ENCODE measurements at places on chromosomes 5 and 9. TPM values are rescaled to one million over a fixed set of nuclear protein-coding genes. Genes with fewer than 3 reads are reported as not detected.

DNA sequence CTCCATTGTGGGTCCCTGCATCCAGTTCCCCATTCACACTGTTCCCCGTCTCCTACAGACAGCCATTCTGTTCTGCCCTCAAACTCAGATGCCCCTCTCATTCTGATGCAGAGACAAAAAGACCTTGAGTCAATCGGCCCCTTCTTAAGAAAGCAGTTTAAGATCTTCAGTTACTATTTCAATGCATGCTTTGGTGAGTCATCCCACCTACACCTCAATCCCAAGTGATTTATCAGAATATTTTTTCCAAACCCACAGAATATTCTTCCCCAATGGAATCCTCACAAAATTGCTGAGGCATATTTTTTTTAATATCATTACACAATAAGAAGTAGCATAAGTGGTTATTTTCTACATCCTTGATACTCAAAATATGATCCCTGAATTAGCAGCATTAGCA lies 92.4 kb upstream of the SLC1A1 start:
- H3K27ac ChIP-seq, result no peak overlapping the region
- H3K27me3 ChIP-seq, result no peaks in the 10 kb centered on the region
- H3K4me3 ChIP-seq, result no peak overlapping the region
- DNase-seq, result no peak
- no peaks in the 10 kb centered on the region for H3K36me3 ChIP-seq
- H3K4me1 ChIP-seq, result no peaks in the 10 kb centered on the region

The FOXD4L3 gene
- not detected for total RNA-seq

The ARHGEF28 gene
- total RNA-seq, result 57.3 TPM

DNA sequence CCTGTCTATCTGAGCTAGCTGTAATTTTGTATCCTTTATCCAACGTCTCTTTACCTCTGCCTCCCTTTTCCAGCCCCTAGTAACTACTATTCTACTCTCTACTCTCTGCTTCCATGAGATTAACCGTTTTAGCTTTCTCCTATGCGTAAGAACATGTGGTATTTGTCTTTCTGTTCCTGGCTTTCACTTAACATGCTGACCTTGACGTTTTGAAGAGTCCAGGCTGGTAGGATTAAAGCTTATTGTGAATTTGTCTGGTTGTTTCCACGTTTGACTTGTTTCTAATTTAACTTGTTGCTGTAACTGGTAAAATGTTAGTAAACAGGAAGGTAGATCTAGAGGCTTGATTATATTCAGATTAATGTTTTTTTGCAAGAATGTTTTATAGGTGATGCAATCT lies 385.3 kb downstream of the PSAT1 start:
- H3K27ac ChIP-seq, result no peak overlapping the region
- peaks cover 4% of the 10 kb centered on the region for H3K4me1 ChIP-seq
- no peak for DNase-seq
- no peaks in the 10 kb centered on the region for H3K27me3 ChIP-seq

GRCh38 chr5:142446131-142446959 lies 121.5 kb upstream of the SPRY4 start:
- H3K36me3 ChIP-seq, result no peaks in the 10 kb centered on the region
- no peak for DNase-seq
- H3K4me1 ChIP-seq, result peaks cover 9% of the 10 kb centered on the region
- no peak overlapping the region for H3K4me3 ChIP-seq
- no peaks in the 10 kb centered on the region for H3K27me3 ChIP-seq

The FGF1 gene
- total RNA-seq, result 1.3 TPM

The RNF208 gene
- 4.5 TPM for total RNA-seq

The TXNDC8 gene
- total RNA-seq, result not detected

GRCh38 chr5:29162297-29162696 lies 2031.2 kb upstream of the CDH6 start:
- H3K36me3 ChIP-seq, result no peaks in the 10 kb centered on the region
- DNase-seq, result no peak
- H3K4me3 ChIP-seq, result no peak overlapping the region
- H3K4me1 ChIP-seq, result no peaks in the 10 kb centered on the region

DNA sequence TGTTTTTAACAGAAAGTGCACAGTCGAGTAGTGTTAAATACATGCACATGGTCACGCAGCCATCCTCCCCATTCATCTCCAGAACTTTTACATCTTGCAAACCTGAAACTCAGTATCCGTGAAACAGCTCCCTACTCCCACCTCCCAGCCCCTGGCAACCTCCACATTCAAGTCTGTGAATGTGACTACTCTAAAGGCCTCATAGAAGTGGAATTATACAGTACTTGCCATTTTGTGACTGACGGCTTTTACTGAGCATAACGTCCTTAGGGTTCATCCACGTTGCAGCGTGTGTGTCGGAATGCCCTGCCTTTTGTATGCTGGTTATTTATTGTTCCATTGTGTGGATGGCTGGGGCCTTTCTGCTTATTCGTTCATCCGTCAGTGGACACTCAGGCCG lies 35.8 kb downstream of the USP20 start:
- H3K4me1 ChIP-seq, result no peaks in the 10 kb centered on the region
- peaks cover 33% of the 10 kb centered on the region for H3K36me3 ChIP-seq
- no peaks in the 10 kb centered on the region for H3K27me3 ChIP-seq
- no peak for DNase-seq
- H3K27ac ChIP-seq, result no peak overlapping the region
- H3K4me3 ChIP-seq, result no peak overlapping the region

- H3K4me1 ChIP-seq, result peaks cover 13% of the 10 kb centered on the region
- DNase-seq, result no peak
- H3K36me3 ChIP-seq, result no peaks in the 10 kb centered on the region
These were observed 46.8 kb downstream of the PTTG1 start for GRCh38 chr5:160468363-160468975.

The CFAP157 gene
- total RNA-seq, result 0.22 TPM

DNA sequence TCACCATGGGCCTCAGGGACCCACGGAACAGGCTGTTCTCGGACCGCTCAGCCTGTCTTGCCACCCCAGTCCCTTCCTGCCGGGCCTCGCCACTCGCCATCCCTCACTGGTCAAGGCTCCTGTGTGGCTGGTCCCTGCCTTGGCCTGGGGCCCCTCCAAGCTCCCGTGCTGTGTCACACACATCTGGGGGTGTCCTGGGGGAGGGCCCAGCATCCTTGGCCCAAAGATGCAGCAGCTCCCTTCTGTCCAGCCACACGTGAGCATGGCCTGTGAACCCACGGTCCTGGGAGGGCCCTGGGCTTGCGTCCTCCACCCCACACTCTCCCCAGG lies 425 bp upstream of the EGFL7 start:
- no peaks in the 10 kb centered on the region for H3K27me3 ChIP-seq
- H3K4me1 ChIP-seq, result no peaks in the 10 kb centered on the region
- H3K27ac ChIP-seq, result peak overlapping the region; percentile 72

GRCh38 chr5:109454731-109455505 lies 45.1 kb upstream of the PJA2 start:
- no peak overlapping the region for H3K4me3 ChIP-seq
- no peaks in the 10 kb centered on the region for H3K27me3 ChIP-seq
- DNase-seq, result no peak
- H3K4me1 ChIP-seq, result peaks cover 22% of the 10 kb centered on the region

GRCh38 chr9:133119846-133120500 lies 1.1 kb downstream of the RALGDS start:
- H3K27me3 ChIP-seq, result no peaks in the 10 kb centered on the region
- H3K4me1 ChIP-seq, result peaks cover 55% of the 10 kb centered on the region
- peak overlapping the region; percentile 83 for H3K4me3 ChIP-seq
- peak overlapping the region; percentile 92 for H3K27ac ChIP-seq

The DMRT3 gene
- total RNA-seq, result 5.5 TPM

DNA sequence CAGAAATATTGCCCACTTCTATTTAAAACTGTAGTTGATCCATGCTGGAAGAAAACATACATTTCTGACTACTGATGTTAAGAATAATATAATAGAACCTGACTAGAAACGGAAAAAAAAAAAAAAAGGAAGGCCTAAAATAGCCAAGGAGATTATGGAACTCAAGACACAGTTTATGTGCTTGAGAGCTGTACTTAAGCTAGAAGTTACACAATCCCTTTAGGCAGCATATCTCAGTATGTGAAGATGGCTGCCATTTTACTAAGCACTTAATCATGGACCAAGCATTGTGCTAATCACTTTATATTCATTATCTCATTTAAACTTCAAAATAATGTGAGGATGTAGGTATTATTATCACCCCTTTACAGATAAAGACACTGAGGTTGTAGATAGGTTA lies 73.0 kb upstream of the NR4A3 start:
- no peak for DNase-seq
- no peaks in the 10 kb centered on the region for H3K27me3 ChIP-seq
- H3K36me3 ChIP-seq, result no peaks in the 10 kb centered on the region
- no peak overlapping the region for H3K4me3 ChIP-seq
- H3K4me1 ChIP-seq, result no peaks in the 10 kb centered on the region

DNA sequence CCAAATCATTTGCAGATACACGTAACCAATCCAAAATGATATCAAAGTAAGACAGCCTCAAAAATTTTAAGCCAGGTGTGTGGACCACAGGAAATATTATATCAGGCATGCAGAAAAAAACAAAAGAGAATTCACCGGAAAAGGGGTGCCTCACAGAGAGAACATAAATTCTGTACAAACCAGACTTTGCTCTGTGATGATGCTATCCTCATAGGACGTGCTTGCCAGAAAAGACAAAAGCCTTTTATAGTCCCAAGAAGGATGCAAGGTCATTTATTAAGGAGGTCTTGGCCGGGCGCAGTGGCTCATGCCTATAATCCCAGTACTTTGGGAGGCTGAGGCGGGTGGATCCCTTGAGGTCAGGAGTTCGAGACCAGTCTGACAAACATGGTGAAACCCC lies 16.8 kb upstream of the ATP6V1G1 start:
- H3K4me3 ChIP-seq, result no peak overlapping the region
- no peak overlapping the region for H3K27ac ChIP-seq
- H3K36me3 ChIP-seq, result no peaks in the 10 kb centered on the region

DNA sequence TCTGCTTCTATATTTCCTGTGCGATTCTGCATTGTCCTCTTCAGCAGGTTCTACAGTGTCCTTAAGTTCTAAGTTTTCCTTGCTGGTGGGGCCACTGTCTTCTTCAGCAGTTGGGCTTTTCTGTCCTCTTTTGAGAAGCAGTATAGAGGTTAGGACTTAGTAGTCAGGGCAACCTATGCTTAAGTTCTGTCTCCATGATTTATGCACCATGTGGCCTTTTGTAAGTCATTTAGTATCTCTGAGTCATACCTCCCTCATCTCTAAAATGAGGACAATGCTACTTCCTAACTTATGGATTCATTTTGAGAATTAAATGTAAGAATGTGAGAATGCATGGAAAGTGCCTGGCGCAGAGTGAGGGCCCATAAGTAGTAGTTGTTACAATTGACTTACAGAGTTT lies 46.8 kb downstream of the GRIN3A start:
- H3K36me3 ChIP-seq, result no peaks in the 10 kb centered on the region
- no peak overlapping the region for H3K27ac ChIP-seq
- no peaks in the 10 kb centered on the region for H3K27me3 ChIP-seq
- H3K4me3 ChIP-seq, result no peak overlapping the region
- no peaks in the 10 kb centered on the region for H3K4me1 ChIP-seq

- DNase-seq, result no peak
- H3K27me3 ChIP-seq, result no peaks in the 10 kb centered on the region
These were observed 72.8 kb downstream of the ADAMTS2 start for GRCh38 chr5:179272326-179273072.

DNA sequence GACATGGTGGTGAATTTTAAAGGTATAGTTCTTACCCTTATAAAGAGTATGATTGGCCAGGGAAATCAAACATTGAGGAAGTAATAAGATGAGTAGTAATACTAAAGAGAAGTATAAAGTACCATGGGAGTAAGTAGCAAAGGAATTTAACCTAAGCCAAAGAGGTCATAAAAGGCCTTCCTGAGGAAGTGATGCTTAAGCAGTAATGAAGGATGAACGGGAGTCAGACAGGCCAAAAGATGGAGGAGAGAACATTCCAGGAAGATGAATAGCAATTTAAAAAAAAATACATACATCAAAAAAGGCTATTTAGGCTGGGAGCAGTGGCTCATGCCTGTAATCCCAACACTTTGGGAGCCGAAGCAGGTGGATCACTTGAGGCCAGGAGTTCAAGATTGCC lies 29.0 kb downstream of the KLHL3 start:
- H3K27ac ChIP-seq, result no peak overlapping the region
- no peak overlapping the region for H3K4me3 ChIP-seq
- H3K27me3 ChIP-seq, result no peaks in the 10 kb centered on the region
- no peaks in the 10 kb centered on the region for H3K36me3 ChIP-seq
- H3K4me1 ChIP-seq, result peaks cover 13% of the 10 kb centered on the region
- no peak for DNase-seq

DNA sequence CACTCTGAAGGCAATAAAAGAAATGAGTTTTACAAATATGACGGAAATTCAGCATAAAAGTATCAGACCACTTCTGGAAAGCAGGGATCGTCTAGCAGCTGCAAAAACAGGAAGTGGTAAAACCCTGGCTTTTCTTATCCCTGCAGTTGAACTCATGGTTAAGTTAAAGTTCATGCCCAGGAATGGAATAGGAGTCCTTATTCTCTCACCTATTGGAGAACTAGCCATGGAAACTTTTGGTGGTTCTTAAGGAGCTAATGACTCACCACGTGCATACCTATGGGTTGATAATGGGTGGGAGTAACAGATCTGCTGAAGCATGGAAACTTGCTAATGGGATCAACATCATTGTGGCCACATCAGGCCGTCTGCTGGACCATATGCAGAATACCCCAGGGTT lies 93.5 kb upstream of the RGMB start:
- no peaks in the 10 kb centered on the region for H3K27me3 ChIP-seq
- no peak overlapping the region for H3K4me3 ChIP-seq
- H3K36me3 ChIP-seq, result no peaks in the 10 kb centered on the region
- H3K27ac ChIP-seq, result no peak overlapping the region
- H3K4me1 ChIP-seq, result no peaks in the 10 kb centered on the region

The PAPPA gene
- total RNA-seq, result 3.4 TPM

The PFN3 gene
- not detected for total RNA-seq

- H3K4me1 ChIP-seq, result no peaks in the 10 kb centered on the region
- DNase-seq, result no peak
- H3K4me3 ChIP-seq, result no peak overlapping the region
- H3K27ac ChIP-seq, result no peak overlapping the region
- H3K27me3 ChIP-seq, result no peaks in the 10 kb centered on the region
These were observed 777.4 kb upstream of the CHD1 start for GRCh38 chr5:99706160-99706559.

- H3K27me3 ChIP-seq, result no peaks in the 10 kb centered on the region
- H3K4me3 ChIP-seq, result no peak overlapping the region
- H3K27ac ChIP-seq, result no peak overlapping the region
- no peaks in the 10 kb centered on the region for H3K4me1 ChIP-seq
- no peak for DNase-seq
These were observed 34.2 kb upstream of the IL7R start for GRCh38 chr5:35822511-35822910.

DNA sequence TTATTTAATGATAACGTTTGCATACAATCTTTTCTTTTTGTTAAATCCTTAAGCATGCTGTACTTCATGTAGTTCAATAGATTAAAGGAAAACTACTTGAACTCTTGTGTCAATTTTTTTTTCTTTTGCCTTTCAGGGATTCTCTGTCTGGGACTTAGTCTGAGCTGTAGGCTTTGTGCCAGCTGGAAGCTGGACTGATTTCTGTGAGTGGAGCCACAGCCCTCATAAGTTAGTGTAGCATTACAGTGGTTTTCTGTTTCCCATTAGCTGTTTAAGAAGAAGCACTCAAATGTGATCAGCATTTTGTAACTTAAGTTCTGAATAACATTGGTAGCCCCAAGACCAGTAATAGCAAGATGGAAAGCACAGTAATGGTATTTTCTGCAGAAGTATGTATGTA lies 330.6 kb upstream of the MEF2C start:
- peak; percentile 82 for DNase-seq
- H3K4me1 ChIP-seq, result no peaks in the 10 kb centered on the region
- no peak overlapping the region for H3K27ac ChIP-seq
- H3K36me3 ChIP-seq, result no peaks in the 10 kb centered on the region
- no peaks in the 10 kb centered on the region for H3K27me3 ChIP-seq
- no peak overlapping the region for H3K4me3 ChIP-seq

The WNT8A gene
- total RNA-seq, result not detected

GRCh38 chr9:121852651-121853616 lies 201.5 kb downstream of the DAB2IP start:
- no peaks in the 10 kb centered on the region for H3K36me3 ChIP-seq
- H3K27ac ChIP-seq, result no peak overlapping the region
- no peaks in the 10 kb centered on the region for H3K27me3 ChIP-seq
- H3K4me1 ChIP-seq, result no peaks in the 10 kb centered on the region

The OTP gene
- total RNA-seq, result not detected
